RKO (cell line): ENCODE measurements at places on chromosomes 11 and 22.

DNA sequence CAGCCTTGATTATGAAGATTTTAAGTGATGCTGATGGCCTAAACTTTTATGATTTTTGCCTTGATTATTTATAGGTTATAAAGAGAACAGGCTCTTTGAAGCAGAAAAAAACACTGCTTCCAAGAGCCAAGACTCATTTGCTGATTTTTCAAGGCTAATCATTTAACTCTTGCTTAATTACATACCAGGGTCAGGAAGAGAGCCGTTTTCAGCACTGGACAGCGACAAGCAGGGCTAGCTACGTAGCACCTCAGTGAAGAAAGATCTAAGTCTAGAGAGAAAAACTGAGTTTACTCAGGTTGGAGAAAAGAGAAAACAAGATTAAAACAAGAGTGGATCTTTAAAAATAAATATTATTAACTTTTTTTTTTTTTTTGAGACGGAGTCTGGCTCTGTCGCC is 615.4 kb upstream of the B3GAT1 start:
- peak; percentile 57 for DNase-seq

- no peak for DNase-seq
Observed at GRCh38 chr11:79617561-79617960, 176.7 kb upstream of the TENM4 start.

- no peak for DNase-seq
Observed at GRCh38 chr11:44990665-44991064, 40.0 kb upstream of the TP53I11 start.

DNA sequence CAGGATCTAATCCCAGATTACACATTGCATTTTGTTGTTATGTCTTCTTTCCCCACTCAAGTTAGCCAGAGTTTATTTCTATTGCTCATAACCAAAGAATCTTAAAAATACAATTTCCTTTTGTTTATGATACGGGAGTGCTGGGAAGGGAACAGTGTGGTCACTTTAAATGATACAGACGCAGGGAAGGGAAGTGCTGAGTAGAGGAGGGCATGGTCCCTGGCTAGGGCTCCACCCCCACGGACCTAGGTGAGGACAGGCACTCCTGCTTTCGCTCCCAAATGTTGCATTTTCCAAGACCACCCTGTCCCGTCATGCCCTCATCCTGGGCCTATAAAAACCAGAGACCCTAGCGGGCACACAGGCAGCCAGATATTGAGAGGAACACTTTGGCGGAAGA is 30.6 kb upstream of the NARS2 start:
- no peak for DNase-seq

DNA sequence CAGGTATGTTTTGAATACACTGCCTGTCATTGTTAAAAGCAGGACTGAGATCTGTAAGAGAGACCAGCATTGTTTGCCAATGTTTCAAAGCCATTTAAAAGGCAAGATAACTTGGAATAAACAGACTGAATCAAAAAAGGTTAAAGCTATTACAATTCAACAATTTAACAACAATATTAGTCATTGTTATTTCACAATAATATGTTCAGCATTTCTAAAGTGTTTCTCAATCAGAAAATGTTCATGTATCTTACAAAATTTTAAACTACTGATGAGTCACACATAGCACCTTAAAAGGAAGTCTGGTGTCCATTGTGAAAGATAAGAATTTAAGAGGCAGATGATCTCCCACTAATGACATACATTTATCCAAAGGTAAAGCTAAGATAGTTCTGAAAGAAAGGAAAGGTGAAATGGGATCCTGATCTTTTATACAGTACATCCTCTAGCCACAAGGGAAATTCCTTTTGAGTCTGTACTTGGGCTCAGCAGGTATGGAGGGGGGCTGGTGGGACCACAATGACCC is 79.7 kb downstream of the MAML2 start:
- DNase-seq = peak; percentile 9

DNA sequence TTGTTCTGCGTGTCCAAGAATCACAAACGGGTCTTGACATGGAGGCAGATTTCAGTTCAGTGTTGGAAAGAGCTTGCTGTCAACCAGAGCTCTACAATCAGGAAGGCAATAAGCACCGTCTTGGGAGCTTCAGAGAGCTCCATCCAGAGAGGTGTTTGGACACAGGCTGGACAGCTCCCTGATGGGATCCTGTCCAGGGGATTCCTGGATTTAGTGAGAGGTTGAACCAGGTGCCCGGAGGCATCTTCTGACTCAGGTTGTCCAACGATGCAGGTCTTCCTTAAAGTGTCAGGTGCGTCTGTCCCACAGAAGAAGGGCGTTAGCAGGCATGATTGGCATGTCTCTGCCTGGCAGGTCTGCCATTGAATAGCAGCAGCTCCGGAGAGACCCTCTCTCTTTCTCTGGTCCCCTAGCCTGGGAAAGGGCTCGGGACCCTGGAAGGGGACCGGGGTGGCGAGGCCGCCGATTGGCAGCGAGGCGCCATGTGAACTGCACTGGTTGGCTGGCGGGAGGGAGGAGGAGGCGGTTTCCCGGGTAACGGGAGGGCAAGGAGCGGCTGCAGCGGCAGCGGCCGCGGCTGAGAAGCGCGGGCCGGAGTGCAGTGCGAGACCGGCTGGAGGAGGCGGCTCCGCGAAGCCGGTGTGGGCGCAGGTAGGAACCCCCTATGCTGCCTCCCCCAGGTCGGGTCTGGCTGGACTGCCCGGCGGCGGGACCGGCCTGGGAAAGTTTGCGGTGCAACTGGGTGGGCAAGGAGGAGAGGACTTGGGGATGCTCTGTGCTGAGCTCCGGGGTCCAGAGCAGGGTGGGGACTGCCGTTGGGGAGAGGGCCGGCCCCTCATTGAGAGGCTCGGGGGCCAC is 104.1 kb upstream of the E2F8 start:
- DNase-seq = no peak

- no peak for DNase-seq
Observed at GRCh38 chr11:120689596-120690275, 178.2 kb downstream of the GRIK4 start.

DNA sequence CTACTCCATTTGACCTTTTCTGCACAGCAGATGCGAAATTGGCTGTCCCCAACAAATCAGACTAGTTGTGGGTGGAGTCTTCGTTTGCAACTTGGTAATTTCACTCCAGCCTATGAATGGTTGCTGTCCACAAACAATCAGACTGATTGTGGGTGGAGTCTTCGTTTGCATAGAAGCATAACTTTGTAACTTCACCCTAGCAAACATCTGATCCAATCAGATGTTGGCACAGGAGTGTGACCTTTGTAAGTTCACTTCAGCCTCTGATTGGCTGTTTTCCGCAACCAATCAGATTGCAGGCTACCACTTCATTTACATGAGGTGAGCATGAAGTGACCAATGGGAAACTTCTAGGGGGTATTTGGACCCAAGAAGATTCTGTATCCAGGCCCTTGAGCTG is 16.3 kb upstream of the CABP2 start:
- no peak for DNase-seq

DNA sequence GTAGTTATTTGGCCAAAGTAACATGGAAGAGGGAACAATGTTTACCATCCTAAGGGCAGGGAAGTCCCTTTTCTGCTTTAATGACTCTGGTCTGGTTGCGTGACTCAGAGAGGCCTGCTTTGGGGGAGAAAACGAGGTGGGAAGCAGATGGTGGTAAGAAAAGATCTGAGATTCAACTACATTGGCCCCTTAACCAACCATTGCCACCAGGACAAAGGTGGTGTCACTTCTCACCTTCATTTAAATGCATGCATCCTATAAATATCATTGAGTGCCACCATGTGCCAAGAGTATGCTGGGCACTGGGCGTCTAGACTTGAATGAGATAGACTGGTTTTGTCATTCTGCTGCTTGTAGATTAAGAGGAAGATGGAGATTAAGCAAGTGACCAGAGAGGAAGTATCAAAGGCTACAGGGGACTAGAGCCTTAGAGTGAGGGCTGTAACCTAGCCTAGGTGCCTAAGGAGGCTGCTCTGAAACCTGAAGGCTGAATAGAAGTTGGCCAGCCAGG is 3.6 kb upstream of the SORL1 start:
- DNase-seq = no peak

DNA sequence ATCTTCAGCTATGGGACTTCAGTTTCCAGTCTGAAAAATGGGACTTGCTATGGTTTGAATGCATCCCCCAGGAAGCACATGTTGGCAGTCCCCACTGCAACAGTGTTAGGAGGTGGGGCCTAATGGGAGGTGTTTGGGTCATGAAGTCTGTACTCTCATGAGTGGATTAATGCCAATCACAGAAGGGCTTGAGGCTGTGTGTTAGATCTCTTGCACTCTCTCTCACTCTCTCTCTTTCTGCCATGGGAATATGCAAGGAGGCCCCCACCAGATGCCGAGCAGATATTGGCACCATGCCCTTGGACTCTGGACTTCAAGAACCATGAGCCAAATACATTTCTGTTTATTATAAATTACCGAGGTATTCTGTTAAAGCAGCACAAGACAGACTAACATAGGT is 7.8 kb upstream of the AP1B1 start:
- no peak for DNase-seq

GRCh38 chr11:34570584-34570983 is 50.3 kb upstream of the EHF start:
- DNase-seq = no peak

GRCh38 chr11:99368583-99368982 is 347.8 kb downstream of the CNTN5 start:
- no peak for DNase-seq
